ENCODE measurements at places on chromosomes 11 and 22.

- no peak for DNase-seq
Observed at GRCh38 chr11:60310407-60310998, 16.6 kb upstream of the MS4A6E start.

GRCh38 chr22:30188911-30189310, 57.6 kb downstream of the LIF start:
- no peak for DNase-seq

DNA sequence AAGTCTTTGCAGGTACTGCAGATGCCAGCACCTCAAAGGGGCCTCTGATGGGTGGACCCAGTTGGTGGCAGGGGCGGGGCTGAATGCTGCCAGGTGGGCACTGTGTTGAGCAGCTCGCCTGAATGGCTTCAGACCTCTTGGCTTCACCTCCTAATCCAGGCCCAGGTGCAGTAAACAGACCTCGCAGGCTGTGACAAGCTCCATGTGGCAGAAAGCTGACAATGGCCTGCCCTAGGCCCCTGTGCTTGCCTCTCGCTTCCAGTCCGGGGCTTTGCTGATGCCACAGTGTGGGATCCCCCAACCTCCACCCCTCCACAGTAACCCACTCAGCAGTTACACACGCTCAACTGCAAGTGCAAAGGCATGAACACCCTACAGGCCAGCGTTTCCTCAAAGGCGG, 9.4 kb downstream of the IGLL1 start:
- DNase-seq: no peak

DNA sequence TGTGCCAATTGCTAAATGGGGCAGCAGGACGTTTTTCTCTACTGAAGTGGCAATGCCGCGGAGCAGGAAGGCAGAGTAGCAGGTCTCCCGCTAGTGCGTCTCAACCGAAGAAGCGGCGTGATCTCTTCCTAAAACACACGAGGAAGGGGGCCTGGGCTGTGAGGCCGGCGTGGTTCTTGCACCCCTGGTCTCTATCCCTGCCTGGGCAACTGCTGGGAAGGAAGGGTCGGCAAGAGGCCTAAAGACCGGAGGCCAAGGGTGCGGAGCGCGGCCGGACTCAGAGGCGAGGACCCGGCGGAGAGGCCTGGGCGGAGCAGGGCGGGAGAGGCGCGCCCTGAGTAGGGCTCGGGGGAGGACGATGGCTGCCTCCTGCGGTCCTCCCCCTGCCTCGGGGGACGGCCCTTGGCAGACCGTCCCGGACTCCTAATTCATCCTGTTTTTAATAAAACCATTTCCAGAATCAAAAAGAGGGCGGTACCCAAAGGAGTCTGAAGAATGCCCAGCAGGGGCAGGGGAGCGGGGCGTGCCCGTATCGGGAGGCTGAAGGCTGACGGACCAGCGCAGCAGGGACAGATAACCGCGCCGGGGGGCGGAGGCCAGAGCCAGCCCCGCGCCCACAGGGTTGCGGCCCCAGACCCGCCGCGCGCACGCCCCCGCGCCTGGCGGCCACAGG, 572 bp upstream of the APLP2 start:
- DNase-seq: peak; percentile 17

DNA sequence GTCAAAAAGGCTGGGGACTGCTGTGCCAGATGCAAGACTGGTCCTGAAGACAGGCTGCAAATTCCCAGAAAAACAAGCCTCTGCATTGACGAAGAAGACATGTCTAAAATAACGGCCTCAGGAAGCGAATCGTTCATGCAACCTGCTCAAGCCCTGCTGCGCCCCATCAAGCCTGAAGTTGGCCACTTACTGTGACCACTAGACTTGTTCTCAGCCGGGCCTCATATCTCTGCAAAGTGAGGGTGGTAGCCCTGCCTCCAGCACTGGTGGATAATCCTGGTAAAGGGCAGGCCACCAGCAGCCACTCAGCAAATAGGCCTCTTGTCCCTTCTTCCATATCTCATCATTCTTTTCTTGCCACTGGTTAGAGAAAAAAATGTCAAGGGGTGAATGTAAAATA, 11.8 kb downstream of the LTO1 start:
- no peak for DNase-seq

- DNase-seq: no peak
Observed at GRCh38 chr11:86514453-86514852, 139.8 kb downstream of the CCDC81 start.

Measured in activated CD8-positive, alpha-beta memory T cell treated with anti-CD3 and anti-CD28 coated beads for 48 hours (primary cell).